K562 (cell line): ENCODE measurements at places on chromosomes 12 and 14.

DNA sequence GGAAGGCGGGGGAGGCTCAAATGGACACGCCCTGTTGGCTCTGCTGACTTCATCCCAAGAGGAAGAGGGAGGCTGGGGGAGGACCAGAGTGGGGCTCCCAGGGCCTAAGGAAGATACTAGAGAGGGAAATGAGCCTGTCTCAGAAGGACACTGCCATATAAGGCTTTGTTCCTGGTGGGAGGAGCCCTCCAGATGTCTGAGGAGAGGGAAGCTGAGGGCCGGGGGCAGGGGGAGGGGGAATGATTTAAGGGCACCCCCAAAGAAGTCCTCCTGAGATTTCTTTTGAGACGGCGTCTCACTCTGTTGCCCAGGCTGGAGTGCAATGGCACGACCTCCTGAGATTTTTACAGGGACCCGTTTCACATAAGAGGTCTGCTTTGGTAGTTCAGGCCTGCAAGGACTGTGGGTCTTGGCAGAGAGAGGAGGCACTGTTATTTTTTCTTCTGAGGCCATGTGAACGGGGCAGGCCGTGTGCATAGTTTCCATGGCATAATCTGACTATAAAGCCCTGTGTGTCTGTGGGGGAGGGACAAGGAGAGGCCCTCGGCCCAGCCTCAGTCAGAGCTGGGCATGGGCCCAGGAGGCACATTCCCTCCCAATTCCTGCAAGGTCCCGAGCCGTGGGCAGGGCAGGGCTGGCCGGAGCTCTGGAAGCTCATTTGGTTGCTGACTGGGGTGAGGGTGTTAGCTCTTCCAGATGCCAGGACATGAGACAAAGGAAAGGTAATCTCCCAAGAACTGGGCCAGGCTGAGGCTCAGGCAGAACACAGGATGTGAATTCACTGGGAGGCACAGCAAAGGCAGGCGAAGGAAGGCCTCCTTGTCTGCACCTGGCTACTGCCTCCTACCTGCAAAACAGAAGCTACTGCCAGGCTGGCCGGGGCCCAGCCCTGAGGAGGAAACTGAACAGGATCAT lies 22.2 kb upstream of the PLEKHG3 start:
- no peak for DNase-seq

GRCh38 chr14:89276424-89276975 lies 140.5 kb downstream of the FOXN3 start:
- no peak for DNase-seq

DNA sequence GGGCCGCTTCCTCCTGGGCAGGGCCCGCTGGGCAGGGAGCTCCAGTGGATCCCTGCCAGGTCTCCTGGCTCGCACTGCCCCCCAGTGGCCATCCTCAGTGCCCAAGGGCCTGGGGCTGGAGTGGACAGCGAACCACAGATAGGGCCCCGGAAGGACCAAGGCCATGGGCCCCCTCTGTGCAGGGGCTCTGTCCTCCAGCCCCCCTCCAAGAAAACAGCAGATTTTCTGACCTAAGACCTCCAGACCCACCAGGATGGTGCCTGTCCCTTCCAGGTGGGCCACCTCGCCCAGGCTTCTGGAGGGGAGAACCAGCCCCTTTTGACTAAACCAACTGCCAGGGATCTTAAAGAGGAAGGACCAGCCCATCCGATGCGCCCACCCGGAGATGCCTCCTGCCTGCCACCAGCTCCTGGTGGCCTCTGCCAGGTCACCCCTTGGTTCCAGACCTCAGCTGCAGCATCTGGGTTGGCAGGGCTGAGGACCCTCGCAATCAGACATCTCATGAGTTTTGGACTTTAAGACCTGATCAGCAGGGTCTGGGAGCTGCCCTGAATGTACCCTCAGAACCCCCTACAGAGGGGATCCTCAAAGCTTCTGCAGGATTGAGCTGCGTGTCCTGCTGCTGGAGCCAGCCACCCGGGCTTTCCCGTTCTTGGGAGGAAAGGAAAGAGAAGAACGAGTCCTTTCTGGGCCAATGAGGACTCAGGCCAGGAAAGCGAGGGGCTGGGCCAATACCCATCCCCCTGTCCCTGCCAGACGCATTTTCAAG lies 325.8 kb upstream of the DIO3 start:
- peak; percentile 71 for DNase-seq

DNA sequence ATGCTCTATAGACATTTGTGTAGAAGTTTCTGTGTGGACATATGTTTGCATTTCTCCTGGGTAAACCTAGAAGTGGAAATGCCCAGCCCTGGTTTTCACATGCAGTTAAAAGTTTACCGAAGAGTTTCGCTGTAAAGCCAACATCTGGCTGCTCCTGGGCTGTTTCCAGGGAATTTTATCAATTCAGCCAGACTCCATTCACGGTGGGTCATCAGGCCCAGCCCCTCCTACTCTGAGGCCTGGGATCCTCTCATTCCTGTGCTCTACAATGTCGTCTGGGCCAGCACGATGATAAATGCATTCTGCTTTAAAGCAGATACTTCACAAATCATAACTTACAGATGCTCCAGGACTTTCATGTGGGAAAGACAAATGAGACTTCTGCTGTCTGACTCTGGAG lies 7.1 kb downstream of the NUAK1 start:
- DNase-seq: no peak

- peak; percentile 28 for DNase-seq
These were observed 21.8 kb upstream of the RNU6-8 start for GRCh38 chr14:32224737-32225377.

DNA sequence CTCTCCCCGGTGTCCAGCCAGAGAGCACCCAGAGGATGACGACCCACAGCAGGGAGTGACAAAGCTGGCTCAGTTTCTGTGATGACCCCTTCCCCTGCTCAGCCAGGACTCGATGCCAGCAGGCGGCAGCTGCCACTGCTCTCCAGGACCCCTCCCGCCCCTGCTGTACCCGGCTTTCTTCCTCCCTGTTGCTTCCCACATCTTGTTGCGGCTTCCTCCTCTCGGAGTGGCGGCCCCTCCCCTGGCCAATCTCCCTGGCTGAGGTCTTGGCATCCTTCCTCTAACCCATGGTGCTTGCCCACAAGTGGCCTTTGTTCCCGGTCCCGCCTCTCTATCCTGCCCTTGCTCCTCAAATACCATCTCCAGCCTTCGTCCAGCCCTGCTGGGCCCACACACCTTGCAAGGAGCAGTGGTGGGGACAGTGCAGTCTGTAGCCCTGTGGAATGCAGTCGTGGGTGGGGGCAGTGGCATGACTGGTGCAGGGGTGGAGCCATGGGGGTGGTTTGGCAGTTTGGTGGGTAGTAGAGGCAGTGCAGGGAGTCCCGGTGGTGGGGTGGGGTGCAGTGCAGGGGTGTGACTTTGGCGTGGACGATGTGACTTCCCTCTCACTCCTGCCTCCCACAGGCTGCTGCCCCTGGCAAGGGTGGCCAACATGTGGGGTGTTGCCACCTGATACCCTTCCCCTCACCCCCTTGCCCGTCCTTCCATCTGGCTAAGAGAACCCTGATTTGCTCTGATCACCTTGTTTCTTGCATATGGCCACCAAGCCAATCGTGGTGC lies 16.3 kb upstream of the BEGAIN start:
- no peak for DNase-seq

DNA sequence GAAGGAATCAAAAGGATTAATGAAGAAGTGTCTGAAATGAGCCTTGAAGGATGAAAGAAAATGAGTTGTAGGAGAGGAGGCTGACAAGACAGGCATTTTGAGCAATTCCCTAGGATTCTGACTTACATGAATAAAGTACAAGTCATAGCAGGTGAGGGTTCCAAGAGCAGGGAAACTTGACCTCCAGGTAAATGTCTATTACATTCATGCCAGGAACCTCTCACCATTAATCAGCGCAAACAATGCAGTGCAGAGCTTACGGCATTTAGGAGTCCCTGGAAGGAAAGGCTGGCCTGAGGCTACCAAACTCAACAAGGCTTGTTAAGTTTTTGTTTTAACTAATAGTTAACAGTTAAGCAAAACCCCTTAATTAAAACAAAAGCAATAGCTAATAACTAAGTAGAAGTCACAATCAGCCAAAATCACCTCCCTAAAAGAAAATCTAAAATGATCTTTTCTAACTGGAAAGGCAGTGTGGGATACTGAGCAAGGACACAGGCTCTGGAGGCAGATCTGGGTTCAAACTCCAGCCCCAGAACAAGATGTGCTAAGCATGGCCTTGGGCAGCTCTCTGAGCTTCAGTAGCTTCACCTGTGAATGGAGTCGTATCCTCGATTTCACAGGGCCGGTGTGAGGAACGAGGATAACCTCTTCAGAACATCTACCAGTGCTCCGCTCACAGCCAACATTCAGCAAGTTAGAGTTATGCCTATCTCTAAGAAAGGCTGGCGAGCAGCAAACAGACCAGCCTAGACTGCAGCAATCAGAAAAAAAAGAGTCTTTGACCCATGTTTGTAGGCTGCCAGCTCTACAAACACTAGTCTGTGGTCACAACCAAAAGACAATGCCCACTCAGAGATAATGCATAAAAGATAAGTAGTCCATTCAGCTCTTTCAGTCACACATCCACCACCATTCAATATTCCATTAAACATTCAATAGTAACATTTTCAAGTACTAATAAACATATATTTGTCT lies 16.9 kb downstream of the PPTC7 start:
- no peak for DNase-seq

DNA sequence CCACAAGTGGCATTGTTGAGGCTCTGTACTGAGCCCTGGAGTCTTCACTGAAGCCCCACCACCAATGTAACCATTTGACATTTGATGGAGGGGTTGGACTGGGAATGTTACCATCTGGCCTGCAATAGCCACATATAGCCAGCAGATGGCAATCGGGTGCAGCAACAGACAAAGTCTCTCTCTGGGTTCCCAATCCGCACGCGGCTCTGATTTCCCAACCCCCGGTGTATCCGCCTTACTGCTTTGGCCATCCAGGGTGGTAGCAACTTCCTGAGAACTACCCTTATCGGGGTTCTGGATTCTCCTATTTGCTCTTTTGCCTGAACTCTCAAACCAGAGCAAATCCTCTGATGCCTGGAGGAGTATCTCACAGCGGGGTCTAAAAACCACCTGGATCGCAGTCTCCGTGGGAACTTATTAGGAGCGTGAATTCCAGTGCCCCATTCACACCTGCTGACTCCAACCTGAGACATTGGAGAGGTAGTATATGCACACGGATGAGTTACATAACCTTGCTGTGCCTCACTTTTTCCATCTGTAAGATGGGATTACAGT lies 14.2 kb downstream of the VRTN start:
- peak; percentile 67 for DNase-seq

- DNase-seq: no peak
These were observed 6.5 kb upstream of the PIWIL1 start for GRCh38 chr12:130331146-130331545.

DNA sequence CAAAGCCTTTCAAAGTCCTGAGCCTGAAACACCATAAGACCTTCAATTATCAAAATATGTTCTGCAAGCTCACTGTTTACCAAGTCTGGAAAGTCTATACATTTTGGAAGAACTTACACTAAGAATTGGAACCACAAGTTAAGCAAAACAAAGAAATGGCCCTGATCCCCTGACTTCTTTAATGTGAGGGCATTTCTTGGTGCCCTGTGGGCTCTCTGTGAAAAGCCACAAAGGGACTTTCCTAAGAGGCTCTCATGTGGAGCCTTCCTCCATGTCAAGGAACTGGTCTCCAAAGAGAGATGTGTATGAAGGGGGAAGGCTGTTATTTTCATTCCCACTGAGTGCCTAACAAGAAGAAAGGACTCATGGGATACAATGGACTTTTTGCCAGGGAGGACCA lies 13.5 kb upstream of the MYH6 start:
- DNase-seq: no peak

GRCh38 chr14:24013654-24014514 lies 25.2 kb downstream of the DHRS4L2 start:
- DNase-seq: peak; percentile 69

DNA sequence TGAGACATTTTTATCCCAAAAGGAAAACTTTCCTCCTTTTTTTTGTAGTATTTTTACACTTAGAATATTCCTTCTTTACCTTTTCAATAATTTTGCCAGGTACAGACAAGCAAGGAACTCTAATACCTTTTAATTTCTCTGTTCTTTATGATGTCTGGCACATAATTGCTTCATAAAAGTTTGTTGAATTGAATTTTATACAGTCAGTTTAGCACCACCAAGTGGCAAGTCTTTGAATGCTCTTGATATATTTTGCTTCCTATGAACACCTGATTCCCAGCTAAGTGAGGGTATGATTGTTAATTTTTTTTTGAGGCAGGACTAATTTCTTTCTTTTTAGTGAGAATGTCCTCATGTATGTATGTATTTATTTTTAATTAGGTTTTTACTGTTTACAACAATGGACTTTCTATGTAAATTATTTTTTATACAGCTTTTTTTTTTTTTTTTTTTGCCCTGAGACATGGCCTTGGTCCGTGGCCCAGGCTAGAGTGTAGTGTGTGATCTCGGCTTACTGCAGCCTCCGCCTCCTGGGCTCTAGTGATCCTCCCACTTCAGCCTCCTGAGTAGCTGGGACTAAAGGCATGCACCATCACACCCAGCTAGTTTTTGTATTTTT lies 6.9 kb downstream of the TBC1D15 start:
- peak; percentile 32 for DNase-seq

DNA sequence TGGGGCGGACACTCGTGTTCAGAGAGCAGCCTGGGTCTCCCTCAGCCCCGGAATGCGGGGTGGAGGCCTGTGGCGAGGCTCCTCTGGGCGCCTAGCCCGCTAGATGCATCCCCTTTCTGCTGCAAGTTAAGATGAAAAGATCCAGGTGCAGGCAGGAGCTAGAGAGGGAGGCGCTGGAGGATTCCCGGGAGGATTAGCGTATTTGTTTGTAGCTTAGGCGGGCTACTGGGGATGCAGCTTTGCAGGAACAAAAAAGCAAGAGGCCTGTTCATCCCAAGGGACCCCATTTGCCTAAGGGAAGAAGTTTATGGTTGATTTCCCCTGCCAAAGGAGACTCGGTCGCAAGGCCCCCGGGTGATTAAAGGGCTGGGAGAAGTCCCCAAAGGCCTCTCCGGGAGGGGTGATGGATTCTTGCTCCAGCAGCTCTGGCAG lies 824 bp downstream of the CCDC177 start:
- no peak for DNase-seq

DNA sequence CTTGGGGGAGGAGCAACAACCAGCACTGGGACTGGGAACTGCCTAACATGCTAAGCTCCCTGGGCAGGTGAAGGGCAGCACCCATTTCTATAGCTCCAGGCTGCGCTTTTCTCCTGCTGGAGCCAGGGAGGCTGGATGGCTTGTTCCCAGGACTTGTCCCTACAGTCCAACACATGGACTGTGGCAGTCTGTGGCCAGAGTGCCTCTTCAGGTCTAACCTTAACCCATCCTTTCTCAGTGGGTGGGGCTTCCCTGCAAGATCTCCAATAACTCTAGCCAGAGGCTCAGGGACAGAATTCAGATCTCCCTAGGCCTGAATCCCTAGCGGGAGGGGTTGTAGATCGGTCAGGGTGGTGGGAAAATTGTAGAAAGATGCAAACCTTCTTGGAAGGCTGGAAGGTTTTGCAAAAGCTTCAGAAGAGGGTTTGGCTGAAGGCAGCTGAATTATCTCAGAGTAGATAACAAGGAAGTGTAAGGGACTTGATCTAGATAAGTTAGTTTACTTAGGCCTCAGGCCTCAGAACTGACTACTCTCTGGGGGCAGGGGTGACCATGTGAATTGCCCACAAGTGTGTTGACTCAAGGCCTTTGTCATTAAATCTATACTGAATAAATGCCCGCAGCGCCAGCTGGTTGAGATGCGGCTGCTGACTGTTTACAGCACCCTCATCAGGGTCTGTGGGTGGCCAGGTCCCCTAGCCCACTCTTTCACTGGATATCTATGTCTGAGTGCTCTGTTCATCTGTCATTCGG lies 60.7 kb downstream of the SSPN start:
- DNase-seq: no peak

GRCh38 chr12:108744021-108744897 lies 12.9 kb upstream of the CORO1C start:
- no peak for DNase-seq
